NCI-H2227 treated with DMSO at 0.1 percent for 48 hours (cell line): ENCODE measurements at places on chromosomes 11 and 22.
A peak's percentile ranks its signal among the peaks of the same experiment; 100 is the strongest.

DNA sequence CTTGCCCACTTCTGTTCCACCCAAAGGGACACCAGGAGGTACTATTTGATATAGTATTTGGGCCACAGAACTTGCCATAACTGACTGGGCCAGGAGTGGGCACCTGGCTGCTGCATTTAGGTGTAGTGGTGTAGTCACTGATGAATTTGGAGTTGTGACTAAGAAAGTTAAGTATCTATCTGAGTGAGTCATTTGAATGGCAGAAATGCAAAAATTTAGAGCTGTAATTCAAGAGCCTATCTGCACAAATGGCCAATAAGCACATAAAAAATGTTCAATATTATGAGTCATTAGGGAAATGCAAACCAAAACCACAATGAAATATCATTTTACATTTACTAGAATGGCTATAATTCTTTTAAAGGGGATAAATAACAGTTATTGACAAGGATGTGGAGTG, 14.7 kb downstream of the GLYATL2 start:
- DNase-seq, result no peak

- no peak for DNase-seq
These were observed 87.1 kb downstream of the BCR start for GRCh38 chr22:23267226-23268043.

DNA sequence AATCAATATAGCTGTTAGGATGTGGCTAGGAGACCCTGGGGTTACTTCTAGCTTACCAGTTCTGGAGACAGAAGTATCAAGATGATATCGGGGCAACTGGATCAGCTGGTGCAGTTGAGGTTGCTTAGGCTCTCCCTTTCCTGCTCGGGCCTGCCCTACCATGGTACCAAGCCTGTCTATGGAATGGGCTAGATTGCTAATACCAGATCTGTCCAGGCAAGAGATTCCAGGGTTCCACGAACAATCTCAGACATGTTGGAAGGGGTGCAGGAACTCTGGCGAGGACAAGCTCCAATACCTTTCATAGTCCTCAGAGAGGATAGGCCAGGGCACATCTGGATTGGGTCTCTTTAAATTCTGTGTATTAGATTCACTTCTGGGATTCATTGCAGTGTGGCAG, 53.8 kb downstream of the ADM start:
- no peak for DNase-seq

GRCh38 chr11:71140206-71140919, 112.0 kb downstream of the SHANK2 start:
- no peak for DNase-seq

DNA sequence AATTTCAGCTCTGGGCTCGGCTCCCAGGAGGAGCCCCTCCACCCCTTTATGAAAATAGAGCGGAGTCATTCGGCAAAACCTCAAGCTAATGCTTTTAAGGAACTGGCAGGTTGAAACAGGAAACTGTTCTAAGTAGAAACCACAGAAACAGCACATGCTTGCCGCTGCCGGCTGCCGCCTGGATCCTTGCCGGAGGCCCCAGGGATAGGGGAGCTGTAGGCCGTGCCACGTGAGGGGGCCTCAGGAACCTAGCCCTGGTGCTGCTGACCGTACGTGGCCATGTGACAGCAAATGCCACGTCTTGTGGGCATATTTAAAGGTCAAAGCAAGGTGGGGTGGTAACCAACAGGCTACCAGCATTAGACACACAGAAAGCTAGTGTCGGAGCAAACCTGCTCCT, 77.9 kb upstream of the TIMP3 start:
- DNase-seq, result no peak

DNA sequence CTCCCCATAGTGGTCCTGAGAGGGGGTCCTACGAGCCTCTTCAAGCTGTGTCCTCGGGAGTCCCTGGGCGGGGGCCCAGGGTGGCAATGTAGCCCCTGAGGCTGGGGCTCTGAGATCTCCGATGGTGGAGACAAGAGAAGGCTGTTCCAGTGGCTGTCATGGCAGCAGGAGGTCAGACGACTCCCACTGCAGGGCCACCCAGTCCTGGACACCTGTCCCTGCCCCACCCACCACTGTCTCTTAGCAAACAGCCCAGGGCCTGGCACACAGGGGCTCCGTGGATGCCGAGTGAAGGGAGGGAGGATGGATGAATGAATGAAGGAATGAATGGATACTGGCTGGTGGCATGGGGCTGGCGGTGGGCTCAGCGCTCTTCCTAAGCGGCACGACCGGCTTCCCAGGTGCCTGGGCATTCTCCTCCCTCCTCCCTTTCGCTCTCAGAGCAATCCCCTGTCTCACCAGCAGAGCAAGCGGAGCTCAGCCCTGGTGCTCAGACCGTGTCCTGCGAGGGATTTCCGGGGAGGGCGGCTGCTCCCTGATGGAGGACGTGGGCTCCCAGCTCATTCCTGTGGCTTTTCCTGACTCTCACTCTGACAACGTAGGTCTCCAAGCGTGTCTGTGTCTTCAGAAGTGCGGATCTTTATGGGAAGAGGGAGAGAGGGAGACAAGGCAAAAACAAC, 1272.6 kb downstream of the BRD1 start:
- DNase-seq, result no peak

DNA sequence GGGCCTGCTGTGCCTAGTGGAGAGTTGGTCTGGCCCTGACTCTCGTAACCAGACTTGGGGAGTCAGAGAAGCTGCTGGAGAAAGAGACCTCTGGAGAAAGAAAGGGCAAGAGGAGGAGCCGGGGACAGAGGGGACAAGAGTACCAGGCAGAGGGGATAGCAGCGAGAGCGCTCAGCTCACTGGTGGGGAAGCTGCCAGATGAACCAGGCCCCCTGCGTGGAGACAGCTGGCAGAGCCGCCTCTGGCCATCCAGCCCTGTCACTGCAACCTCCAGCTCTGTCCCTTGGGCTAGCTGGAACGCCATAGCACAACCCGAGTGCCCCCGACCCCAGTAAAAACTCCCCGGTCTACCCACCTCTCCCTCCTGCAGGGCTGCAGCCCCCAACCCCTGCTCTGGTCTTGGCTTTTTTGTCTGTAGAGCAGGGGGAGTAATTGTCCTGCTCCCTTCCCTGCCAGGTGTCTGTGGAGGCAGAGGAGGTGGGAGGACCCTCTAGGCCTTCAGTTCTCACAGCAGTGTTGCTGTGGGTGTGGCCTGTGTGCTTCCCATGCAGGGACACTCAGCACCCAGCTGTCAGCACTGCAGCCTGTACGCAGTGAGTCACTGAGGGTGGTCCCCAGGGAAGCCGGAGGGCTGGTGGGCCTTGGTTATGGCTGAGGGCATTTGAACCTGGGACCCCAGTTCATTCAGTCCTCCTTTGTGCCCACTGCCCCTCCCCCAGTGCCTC, 4.8 kb upstream of the SUN2 start:
- no peak for DNase-seq

DNA sequence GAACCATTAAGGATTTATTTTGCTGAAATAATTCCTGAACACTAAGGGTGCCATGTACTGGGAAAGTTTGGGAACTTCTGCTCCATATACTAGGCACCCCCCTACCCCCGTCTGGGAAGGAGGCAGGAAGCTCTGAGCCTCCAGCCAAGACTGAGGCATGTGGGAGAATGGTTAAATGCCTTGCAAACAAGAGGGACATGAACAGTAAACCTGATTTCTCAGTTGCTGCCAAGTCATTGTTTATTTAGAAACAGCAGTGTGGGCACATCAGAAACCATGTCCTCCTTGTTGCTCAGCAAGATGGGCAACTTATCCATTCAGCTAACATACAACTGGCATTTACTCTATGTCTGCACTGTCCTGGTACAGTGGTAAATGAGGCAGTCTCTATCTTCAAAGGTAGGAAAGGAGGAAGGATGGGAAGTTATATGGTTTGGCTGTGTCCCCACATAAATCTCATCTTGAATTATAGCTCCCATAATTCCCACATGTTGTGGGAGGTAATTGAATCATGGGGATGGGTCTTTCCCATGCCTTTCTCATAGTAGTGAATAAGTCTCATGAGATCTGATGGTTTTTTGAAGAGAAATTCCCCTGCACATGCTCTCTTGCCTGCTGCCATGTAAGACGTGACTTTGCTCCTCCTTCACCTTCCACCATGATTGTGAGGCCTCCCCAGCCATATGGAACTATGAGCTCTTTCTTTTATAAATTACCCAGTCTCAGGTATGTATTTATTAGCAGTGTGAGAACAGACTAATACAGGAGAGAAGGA, 459.1 kb downstream of the MIAT start:
- DNase-seq, result no peak

GRCh38 chr11:78420255-78420764, 2.7 kb upstream of the GAB2 start:
- DNase-seq, result peak; percentile 89

DNA sequence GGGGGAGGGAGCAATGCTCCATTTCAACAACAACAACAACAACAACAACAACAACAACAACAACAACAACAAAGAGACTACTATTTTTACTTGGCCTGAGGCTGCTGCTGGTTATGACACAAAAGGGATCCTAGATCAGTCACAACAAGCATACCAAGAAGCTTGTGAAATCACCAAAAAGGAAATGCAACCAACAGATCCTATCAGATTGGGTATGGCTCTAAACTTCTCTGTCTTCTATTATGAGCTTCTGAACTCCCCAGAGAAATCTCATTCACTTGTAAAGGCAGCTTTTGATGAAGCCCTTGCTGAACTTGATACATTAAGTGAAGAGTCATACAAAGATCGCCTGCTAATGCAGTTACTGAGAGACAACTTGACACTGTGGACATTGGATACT, 10.5 kb upstream of the MS4A2 start:
- DNase-seq, result no peak

- DNase-seq, result peak; percentile 6
These were observed 39.9 kb upstream of the MYO18B start for GRCh38 chr22:25702040-25702439.

DNA sequence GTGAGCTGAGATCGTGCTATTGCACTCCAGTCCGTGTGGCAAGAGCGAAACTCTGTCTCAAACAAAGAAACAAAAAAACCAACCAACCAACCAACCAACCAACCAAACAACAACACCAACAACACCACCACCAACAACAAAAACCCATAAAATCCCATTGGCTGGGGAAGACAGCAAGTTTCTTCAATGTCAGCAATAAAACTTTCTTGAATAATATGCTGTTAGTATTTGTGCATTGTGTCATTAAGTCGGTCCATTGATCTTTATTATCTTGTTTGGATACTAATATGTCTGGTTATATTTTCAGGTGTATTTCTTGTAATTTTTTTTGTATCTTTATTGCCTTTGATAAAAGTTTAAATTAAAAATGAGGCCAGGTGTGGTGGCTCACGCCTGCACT, 9.4 kb downstream of the GRK3 start:
- no peak for DNase-seq

DNA sequence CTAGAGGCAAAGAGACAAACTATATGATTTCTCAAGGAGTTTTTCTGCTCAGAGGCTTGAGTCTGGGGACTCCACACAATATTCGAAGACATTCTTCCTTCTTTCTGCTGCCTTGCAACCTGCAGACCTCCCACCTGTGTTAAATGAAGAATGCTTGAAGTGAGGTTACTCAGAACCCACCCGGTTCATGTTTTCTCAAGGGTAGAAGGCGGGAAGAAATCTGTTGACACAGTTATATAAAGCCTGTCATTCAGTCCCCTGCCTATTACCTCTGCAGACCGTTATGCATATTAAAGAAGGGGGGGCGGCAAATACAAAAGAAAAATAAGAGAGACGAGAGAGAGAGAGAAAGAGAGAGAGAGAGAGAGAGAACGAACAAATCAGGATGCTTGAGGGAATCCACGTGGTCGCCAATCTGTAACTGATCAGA, 2.2 kb upstream of the KMT2A start:
- peak; percentile 73 for DNase-seq

- DNase-seq, result peak; percentile 30
These were observed 7.4 kb downstream of the USP2 start for GRCh38 chr11:119373921-119374631.

DNA sequence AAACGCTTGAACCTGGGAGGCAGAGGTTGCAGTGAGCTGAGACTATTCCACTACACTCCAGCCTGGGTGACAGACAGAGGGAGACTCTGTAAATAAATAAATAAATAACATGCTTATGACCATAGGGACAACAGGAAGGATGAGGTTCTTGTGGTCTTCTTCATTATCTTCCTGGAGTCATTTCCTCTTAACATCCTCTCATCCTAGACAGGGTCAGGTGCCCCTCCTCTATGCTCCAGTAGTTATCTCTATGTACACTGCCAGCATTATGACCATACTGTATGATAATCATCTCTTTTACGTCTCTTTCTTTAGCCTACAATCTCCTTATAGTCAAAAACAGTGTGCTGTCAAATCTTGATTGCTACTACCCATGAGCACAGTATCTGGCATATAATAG, 17.7 kb downstream of the RAB30 start:
- no peak for DNase-seq

DNA sequence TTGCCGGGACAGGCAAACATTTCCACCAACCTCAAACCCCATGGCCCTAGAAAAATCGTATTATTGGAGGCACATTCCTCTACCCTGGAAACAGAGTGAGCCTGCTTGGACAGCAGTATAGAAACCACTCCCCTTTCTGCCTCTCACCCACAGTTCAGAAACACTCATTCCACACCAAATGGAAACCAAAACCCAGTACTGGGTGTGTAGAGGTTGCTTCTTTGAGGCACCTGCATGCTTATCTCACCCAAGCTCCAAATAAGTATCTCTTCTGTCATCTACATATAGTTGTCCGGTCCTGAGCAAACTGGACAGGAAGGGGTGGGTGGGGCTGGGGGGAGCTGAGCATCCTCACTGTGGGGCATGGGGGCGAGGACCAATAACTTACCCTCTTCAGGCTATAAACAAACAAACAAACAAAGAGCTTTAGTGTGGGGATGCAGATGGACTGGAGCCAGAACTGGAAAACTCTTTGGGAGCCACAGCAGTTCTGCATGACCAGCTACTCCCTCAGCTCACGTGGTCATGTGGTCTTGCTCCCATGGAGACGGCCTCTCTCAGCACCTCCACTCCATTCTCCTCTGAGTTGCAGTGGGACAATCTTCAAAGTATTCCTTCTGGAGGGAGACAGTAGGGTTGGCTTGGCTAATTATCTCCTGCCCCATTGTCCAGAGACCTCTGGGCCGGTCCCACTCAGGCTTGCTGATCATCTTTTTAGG, 1.0 kb upstream of the PLAAT2 start:
- no peak for DNase-seq

- DNase-seq, result no peak
These were observed 181.9 kb upstream of the BDNF start for GRCh38 chr11:27882066-27882697.

- DNase-seq, result no peak
These were observed 105.8 kb upstream of the ARHGAP42 start for GRCh38 chr11:100581318-100581717.

GRCh38 chr22:33112580-33112979, 54.4 kb upstream of the SYN3 start:
- DNase-seq, result peak; percentile 83

DNA sequence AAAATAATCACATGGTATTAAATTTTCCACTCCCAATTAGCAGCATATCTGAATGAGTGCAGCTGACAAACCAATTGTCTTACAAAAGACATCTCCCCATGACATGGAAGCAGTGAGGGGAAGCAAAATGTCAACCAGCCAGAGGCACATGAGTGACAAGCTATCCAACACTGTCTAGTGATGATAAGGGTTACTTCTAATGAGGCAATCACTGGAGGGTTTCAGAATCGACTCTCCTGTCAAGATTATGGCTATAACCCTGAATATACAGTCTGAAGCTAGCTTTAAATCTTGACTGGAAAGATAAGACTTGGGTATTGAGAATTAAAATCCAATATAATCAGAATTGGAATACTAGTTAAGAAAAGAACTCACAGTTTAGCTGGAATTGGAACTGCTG, 50.3 kb downstream of the AMBRA1 start:
- DNase-seq, result no peak

GRCh38 chr11:27656806-27657483, 43.3 kb downstream of the BDNF start:
- no peak for DNase-seq

- DNase-seq, result no peak
These were observed 1631.4 kb upstream of the TENM4 start for GRCh38 chr11:81072273-81072672.
